Caco-2 (cell line): ENCODE measurements at places on chromosomes 13 and 19.

DNA sequence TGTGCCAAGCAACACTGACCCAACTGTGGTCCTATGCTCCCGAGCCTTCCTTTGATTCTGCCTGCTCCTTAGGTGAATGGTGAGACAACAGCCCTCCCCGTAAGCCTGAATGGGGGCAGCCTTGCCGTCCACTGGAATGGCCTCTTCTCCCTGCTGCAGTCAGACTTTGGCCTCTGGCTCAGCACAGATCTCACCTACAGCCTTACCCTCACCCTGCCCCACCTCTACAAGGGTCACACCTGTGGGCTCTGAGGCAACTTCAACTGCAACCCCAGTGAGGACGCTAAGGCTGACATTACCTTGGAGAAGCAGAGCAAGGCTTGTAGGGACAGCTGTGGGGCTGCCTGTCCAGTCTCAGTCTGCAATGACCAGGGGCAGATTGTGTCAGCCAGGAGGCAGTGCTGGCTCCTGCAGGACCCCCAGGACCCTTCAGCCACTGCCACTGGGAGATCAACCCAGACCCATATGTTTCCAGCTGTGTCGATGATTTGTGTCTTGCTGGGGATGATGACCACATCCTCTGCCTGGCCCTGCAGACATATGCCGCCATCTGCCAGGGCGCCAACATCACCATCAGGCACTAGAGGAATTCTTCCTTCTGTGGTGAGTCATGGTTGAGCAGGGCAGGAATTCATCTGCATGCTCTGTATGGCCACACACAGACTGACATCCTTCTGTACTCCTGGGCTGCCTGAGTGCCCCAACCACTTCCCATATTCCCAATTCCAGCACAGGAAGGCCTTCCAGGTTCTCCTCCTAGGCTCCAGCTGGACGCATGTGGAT, 27.3 kb upstream of the FXYD3 start:
- no peak for DNase-seq

- DNase-seq, result no peak
Observed at GRCh38 chr13:101757446-101758039, 305.1 kb downstream of the ITGBL1 start.

DNA sequence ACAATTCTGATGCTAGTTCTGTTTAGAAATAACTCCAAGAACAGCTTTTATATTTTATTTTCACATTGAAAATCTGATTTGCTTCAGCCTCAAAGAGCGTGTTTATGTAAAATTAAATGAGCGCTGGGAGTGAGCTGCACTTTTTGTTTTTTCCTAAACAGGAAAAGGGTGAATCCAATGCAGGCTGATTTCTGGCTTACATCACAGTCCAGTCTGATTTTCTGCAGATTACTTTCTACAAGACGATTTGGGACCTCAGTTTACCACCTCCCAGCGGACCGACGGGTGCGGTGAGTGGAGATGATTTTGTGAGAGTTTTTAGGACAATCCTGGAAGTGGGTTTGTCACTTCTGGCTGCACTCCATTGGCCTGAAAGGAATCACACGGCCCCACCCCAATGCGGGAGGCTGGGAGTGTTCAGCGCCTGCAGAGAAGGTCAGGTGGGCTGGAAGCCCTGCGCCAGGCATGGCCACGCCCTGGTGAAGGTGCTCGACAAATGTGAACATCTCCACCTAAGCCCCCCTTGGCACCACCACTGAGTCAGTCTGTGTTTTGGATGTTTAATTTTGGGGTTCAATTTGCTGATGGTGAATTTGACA, 90.1 kb downstream of the ANKRD10 start:
- DNase-seq, result no peak

DNA sequence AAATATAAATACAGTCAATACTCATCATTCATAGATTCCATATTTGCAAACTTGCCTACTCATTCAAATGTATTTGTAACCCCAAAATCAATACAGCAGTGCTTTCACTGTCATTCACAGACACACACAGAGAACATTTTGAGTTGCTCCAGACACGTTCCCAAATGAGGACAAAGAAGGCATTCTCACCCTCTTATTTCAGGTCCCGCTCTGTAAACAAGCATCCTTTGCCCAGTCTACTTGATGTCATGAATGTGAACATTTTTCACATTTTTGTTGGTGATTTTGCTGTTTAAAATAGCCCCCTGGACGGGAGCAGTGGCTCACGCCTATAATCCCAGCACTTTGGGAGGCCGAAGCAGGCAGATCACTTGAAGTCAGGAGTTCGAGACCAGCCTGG, 15.5 kb downstream of the C19orf47 start:
- no peak for DNase-seq

DNA sequence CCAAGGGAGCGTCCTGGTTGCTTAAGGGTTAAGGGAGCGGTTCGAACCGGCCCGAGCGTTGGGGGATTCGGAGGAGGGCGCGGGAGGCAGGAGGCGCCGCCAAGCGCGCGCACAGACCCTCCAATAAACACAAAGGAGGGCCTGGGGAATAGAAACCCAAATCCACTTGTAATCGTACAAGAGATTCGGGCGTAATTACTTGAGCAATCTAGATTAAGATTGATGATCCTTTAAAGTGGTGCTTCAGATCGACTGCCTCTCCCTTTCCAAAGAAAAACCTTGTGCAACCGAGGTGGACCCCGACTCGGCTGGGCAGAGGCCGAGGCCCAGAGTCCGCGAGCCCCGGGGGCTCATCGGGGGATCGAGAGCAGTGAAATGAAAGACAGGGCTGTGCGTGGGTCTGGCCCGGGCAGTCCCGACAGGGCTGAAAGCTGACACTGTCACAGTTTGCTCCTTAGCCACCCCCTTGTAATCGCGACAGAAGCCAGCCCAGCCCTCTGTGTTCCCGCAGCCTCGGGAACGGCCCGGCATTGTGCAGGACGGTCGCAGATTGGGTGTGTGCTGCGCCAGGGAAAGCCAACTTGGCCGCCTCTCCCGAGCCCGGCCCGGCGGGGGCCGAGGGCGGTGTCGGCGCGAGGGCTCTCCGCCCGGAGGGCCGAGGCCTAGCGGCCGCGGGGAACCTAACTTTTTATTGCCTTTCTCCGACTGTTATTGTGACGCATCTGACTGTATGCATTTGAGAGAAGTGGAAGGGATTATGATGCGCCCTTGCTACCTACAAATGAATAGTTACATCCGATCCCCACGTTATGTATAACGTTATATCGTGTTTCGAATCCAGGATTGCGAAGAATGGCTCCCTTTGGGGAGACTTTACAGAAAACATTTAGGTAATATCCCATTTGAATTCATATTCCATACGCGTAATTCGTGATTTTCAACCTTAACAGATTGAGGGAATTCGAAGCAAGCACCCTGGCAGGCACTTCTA, 5.5 kb downstream of the MAB21L1 start:
- no peak for DNase-seq
